ENCODE measurements at places on chromosomes 1 and 21. TPM values are rescaled to one million over a fixed set of nuclear protein-coding genes. Genes with fewer than 3 reads are reported as not detected.
A peak's percentile ranks its signal among the peaks of the same experiment; 100 is the strongest.

The CCT8 gene
- 131 TPM for total RNA-seq

The KLF17 gene
- not detected for total RNA-seq

The PTPRC gene
- 82.9 TPM for total RNA-seq

DNA sequence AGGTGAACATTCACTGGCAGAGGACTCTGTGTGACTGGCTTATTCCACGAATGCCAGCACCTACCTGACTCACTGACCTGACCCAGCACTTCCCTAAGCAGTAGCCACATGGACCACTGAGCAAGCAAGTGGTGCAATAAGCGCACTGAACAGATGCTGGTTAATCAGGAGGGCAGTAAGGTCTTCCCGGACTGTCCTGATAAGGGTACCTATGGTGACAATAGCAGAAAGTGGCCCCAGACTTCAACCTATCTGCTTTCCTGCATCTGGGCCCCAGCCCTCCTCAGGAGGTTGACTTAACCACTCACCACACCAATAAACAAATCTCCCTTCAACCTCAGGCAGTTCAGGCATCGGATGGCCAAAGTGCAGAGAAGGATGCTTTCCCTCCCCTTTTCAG is 65.7 kb downstream of the SETD4 start:
- DNase-seq = no peak

The OR2W3 gene
- total RNA-seq = 1.1 TPM

GRCh38 chr21:44702111-44702972 is 5.4 kb downstream of the KRTAP10-12 start:
- DNase-seq = no peak

The SLC2A5 gene
- total RNA-seq = 0.92 TPM

The CSF3R gene
- total RNA-seq = 234 TPM

DNA sequence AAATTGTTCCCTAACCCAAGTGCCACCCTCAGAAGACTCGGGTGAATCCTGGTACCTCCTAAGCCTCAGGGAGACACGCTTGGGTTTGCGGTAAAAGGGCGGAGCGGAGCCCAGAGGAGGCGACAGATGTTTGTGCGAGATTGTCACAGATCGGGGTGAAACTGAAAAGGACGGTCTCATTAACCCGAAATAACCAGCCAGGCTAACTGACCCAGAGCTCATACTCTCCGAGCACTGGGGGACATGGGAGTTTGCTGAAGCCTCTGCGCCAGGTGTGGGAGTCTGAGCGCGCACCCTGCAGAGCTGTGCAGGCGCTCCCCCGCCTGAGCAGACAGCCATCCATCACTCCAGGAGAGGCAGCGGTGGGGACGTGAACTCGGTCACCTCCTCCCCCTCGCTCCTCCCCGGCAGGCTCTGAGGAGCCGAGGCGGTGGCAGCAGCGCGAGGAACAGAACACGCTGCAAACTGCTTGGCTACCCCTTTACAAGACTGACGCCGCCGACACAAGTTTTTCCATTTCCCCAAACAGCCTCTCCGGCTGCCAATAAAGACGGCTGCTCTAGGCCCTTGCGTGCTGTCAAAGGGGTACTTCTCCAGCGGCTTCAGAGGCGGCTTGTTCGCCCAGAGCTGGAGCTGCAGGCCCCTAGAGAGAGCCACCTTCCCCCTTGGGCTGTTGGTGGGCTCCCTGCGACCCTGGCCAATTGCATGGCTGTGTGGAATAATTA is 43.5 kb downstream of the RRAGC start:
- peak; percentile 66 for DNase-seq

GRCh38 chr1:228416217-228416933 is at the start of gene TRIM17:
Gene TRIM17 (minus strand): TSS chr1:228416861. CDS start chr1:228415072, 1,789 bp downstream.
- peak; percentile 54 for DNase-seq

GRCh38 chr1:25615563-25616094 is 962 bp upstream of the MAN1C1 start:
- DNase-seq = no peak

DNA sequence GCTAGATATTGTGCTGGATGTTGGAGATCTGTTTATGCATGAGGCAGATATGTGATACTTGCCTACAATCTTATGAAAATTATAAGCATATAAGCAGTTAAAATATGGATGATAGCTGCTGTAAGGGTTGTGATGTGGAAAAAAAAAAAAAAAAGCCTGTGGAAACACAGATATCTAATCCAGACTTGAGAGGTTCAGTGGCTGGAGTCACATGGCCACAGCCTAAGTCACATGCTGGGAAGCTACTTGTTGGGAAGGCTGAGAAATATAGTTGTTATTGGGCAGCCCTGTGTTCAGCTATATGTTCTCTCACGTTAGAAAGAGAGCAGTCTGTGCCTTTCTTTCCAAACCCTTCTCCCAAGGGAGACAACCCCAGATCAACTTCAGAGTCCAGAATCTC is 15.1 kb downstream of the RAVER2 start:
- no peak for DNase-seq

GRCh38 chr1:59521456-59521855 is 224.6 kb downstream of the FGGY start:
- no peak for DNase-seq

The EXO1 gene
- 1.3 TPM for total RNA-seq

GRCh38 chr1:70628973-70629372 is 217.9 kb downstream of the CTH start:
- DNase-seq = no peak

DNA sequence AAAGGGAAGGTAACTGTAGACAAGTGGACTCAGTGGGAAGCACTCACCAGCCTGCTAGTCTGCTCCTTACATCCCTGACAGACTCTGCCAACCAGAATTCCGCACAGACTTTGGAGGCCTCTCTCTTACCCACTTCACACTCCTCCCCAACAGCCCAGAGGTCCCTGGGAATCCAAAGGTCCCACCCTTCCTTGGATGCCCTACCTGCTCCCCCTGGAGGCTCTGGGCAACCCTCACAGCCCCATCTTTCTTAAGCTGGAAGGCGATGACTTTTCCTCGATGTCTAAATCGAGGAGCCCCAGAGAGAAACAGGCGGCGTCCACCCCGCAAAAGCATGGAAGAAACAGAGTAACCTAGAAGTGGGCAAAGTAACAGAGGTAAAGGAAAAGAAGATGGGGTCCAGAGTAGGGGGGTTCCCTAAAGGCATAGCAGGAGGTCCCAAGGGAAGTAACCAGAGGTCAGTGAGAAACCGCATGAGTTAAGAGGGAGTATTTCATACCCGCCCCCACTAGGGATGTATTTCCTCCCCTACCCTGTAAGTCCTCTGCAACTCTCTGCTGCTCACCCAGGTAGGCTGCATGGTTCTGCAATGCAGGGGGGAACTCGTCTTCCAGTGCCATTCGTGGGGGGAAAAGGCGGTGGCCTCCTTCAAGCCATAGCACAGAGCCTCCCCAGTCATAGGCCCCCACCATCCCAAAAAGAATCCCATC is 8.4 kb downstream of the ITGA10 start:
- no peak for DNase-seq

DNA sequence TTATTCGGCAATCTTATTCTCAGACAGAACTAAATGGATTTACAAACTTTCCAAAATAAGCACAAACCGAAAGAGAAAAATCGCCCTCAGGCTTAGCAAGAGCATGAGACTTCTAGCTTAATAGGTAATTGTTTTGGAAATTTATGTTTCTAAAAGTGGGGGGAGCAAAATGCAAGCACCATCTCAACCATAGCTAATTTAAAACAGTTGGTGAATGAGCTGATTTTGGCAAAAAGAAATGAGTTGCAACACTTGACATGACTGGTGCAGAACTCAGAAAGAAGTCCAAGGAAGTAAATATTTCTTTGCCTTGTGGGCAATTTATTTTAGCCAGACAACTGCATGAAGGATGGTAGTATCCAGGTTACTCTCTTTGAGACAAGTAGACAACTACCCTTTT is 71.5 kb upstream of the PTGFR start:
- no peak for DNase-seq

All from lung (tissue), 17 donors.